Cortex of kidney (tissue), 1 donor: ENCODE measurements at places on chromosomes 5 and 9.

GRCh38 chr5:43097701-43098449, 22.8 kb upstream of the ZNF131 start:
- no peak for DNase-seq

DNA sequence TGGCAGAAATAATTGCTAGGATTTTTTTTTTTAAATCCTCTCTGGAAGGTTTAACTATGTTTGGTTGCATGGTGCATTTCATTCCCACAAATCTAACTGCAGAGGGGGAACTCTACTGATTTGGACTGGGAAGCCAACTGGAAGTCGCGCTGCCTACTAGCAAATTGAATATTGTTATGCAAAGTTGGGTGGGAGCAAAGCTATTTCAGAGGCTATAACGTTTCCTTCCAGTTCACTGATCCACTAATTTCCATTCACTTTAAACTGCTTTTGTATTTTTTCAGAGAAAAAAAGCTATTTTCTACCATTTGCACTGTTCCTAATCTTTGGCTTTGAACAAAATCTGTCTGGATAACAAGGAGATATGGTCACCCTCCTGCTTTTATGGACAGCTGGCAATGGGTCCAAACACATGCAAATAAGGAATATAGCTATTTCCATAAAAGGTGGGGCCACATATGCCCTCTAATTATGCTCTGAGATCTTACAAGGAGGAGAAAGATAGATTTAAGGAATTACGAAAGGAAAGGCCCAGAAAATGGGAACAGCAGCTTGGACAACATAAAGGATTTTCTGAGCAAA, 40.1 kb downstream of the MACIR start:
- no peak for DNase-seq

DNA sequence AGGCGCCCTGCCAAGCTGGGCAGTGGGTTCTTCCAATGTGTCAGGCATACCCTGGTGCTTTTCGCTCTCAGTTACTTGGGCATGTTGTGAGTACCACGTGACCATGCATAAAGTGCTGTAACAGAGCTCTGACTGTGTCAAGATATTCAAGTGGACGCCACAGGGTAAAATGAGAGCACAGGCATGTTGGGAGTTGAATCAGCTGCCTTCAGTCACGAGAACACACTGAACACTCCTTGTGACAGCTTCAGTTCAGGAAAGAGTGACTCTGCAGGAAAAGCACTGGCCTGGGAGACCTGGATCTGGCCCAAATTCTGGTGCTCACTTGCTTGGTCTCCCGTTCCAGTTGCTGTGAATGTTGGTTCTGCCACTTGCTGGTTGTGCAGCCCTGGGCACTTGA, 5.1 kb downstream of the MLANA start:
- no peak for DNase-seq

DNA sequence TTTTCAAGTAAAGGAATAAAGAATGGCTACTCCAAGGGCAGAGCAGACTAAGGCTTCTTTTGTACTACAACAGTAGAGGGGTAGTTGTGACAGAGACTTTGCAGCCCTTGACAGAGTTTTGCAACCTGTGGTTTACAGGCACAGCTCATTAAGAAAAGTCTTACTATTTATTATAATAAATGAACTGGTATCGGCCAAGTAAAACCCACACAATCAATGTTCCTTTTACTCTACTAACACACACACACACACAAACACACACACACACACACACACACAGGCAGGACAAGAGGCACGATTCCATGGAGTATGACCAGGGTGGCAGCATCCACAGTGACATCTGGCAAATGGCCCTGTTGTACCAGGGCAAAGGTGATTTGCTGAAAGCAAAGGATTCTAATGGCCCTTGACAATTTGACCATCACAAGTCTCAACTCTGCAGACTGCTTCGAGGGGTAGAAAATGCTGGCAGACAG, 59.1 kb upstream of the GOLPH3 start:
- no peak for DNase-seq

DNA sequence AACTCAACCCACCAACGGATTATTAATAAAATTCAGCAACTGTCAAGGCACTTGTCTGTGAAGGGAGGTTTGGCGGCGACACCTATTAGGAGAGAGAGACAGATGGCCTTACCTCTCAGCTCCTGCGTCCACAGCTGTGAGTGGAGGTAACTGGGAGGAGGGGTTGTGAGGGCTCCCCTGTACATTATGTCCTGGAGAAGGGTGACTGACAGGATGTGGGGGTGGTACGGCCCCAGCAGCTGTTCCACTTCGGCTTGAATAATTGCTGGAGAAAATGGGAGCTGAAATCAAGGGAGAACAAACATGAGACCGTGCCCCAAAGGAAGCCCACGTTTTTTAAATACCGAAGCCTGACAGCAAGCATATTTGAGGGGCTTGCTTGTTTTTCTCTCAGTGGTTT, 353.5 kb upstream of the RFX3 start:
- DNase-seq: no peak

- no peak for DNase-seq
Observed at GRCh38 chr9:125513668-125514413, 193.2 kb downstream of the MAPKAP1 start.

DNA sequence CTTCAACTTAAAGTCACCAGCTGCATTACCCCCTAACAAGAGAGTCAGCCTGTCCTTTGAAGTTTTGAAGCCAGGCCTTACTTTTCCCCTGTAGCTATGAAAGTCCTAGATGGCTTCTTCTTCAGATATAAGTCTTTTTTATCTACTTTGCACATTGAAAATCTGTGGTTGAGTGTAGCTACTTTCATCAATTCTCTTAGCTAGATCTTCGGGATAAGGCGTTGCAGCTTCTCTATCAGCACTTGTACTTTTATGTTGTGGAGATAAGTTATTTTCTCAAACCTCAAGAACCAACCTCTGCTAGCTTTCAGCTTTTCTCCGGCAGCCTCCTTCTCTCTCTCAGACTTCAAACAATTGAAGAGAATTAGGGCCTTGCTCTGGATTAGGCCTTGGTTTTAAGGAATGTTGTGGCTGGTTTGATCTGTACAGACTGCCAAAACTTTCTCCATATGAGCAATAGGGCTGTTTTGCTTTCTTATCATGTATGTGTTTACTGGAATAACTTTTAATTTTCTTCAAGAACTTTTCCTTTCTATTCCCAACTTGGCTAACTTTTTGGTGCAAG, 21.6 kb downstream of the CATSPER3 start:
- no peak for DNase-seq

- DNase-seq: no peak
Observed at GRCh38 chr5:53024535-53024934, 35.4 kb downstream of the ITGA2 start.

DNA sequence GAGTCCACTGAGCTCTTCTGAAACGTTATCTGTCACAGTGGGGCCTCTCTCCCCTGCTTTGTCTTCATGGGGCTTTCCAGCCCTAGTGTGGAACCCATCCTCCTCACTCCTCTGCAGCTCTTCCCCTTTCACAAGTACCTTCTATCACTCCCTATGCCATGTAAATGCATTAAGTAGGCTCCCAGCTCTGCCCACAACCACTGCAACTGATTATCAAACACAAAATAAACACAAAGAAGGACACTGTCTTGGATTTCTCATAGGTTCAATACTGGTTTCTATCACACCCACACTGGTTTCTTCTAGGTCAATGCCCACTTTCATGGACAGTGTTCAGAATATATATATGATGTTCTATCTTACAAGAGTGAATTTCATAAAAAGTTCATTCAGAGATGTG, 139.4 kb downstream of the GNAQ start:
- no peak for DNase-seq

DNA sequence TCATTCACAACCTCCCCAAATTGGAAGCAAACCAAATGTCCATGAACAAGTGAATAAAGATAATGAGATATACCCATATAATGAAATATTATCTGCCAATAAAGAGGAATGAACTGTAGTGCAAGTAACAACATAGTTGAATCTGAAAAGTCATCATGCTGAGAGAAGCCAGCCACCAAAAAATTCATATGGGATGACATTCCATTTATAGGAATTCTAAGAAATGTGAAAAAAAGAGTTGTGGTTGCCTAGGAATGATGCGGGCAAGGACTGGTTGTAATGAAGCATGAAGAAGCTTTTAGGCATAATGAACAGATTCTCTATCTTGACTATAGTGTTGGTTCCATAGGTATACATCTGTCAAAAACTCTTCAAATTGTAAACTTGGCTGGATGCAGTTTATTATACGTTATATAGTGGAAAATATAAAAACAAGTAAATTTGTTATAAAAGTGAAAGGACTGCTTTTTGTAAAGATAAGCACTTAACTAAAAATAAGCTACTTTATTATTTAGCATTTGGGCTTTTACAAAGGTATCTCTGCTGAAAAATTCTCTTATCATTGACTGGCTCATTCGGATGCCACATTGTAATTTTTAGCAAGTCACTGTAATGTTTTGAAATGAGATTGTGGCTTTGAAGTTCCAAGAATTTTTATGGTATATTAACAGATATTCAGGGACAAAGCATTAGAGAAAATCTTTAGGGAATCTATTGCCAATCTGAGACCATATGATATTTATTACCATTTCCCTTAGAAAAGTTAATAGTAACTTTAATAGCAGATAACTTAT, 21.2 kb upstream of the TTC23L start:
- no peak for DNase-seq

- DNase-seq: no peak
Observed at GRCh38 chr5:164332349-164333196, 827.2 kb downstream of the MAT2B start.

GRCh38 chr5:86869268-86869667, 251.5 kb downstream of the COX7C start:
- DNase-seq: no peak

- DNase-seq: no peak
Observed at GRCh38 chr9:136190237-136190601, 14.7 kb downstream of the LHX3 start.

- no peak for DNase-seq
Observed at GRCh38 chr5:45691656-45692055, 4.5 kb downstream of the HCN1 start.

GRCh38 chr5:95848701-95849100, 26.2 kb upstream of the GLRX start:
- no peak for DNase-seq

GRCh38 chr9:757246-757881, 84.1 kb upstream of the DMRT1 start:
- no peak for DNase-seq

DNA sequence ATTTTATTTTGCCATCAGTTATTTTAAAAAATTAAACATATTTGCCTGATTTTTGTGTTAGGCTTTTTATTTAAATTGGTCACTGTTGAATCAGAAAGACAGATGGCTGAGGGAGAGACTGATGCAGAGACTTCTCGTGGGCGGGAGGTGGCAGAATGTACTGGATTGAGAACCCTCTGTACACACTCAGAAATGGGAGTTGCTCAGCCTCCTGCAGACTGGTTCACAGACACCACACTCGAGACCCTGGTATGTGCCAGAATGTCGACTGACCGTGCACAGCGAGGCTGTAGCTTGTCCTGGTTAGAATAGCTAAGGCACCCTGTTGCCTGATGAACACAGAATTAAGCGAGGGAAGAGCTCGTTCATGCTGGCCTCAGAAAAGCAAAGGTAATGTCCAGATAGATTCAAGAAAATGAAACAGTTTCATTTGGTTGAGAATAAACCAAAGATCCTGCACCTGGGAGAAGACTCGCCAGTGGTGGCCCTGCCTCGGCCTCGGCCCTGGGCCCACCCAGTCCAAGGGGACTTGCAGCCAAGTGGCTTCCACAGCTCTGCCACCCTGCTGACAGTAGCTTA, 71.3 kb upstream of the OTULINL start:
- DNase-seq: no peak

- DNase-seq: no peak
Observed at GRCh38 chr5:93461756-93462155, 119.3 kb downstream of the NR2F1-AS1 start.

DNA sequence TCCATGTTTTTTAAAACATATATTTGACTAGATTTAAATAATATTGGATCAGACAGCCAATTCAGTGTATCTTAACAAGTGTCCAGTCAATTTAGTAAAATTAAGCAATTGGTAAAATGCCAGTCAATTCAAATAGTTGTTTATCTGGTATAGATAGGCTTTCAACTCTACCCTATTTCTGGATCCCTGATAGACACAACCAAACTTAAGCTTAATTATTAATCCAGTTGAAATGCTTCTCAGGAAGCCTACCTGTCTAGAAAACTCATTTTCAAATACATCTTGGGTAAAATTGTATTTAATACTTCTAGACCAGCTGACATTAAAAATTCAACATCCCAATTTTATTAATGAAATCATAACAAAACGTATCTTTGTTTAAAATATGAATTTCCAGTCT, 710.8 kb upstream of the GRAMD2B start:
- DNase-seq: no peak

DNA sequence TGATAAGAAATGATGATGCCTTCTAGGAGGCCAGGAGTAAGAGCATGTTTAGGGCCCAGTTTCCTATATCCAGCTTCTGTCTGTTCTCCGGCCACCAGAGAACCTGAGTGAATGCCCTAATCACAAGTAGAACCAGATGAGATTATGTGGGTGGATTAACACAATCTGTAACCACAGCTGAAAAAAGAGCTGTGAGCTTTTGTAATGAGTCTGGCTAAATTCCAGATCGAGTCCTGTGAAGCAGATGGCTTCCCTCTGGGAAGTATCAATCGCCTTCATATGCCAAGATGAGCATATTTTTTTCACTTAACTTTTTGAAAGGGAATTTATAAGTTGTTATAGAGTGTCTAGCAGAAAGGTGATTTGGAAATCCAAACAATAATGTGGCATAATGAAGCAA, 99.8 kb downstream of the NNT start:
- DNase-seq: no peak

GRCh38 chr5:137891849-137892248, 2.6 kb downstream of the PKD2L2 start:
- DNase-seq: no peak

GRCh38 chr9:104028827-104029226, 65.3 kb upstream of the SMC2 start:
- no peak for DNase-seq

- DNase-seq: no peak
Observed at GRCh38 chr9:26262421-26263107, 584.3 kb upstream of the TUSC1 start.

DNA sequence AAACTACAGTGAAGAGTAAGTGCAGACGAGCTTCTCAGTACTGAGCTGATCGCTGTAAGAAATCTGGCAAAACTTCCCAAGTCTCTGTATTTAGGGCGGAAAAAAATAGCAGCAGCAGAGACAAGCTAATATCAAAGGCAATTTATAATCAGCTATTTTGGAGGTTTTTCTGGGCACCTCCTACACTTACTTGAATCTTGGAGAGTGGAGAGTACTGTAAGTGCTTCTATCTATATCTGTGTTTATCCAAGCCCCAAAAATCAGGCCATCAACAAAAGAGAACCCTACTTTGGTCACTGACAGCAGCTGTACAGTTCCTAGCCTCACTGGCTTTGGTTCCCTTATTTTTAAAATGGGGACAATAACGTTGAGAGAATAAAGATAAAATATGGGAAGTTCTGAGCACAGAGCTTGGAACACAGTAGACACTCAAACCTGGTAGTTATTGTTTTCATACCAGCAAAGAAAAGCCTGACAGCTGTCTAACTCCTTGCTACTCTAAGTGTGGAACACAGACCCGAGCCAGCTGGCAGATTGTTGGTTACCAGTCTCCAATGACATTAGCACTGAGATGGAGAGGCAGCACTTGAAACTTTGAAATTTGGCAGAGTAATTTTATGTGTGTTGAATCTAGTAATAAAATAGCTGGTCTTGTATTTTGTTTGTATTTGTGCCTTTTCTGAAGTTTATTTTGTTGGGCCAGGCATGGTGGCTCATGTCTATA, 96.0 kb upstream of the SLC28A3 start:
- no peak for DNase-seq

GRCh38 chr5:93430118-93430517, 150.9 kb downstream of the NR2F1-AS1 start:
- DNase-seq: no peak
